ENCODE measurements at places on chromosomes 7 and 10.

GRCh38 chr7:37394158-37394557 lies 54.5 kb downstream of the ELMO1 start:
- no peak for DNase-seq

DNA sequence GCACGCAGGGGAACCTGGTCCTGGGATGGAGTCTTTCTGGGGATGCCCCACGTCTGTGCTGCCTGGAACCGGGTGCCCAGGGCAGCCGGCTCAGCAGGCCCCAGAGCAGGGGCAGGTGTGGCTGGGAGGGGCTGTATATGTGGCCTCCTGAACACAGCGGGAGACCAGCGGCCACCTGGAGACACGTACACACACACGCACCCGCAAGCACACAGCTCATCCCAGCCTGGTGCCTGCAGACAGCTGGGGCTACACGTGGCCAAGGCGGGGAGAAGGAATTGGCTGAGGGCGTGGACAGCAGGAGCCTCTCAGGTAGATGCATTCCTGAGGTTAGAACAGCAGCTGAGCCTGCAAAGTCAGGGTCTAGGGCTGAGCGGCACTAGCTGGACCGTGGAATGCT lies 14.0 kb downstream of the ADAM8 start:
- no peak for DNase-seq

GRCh38 chr7:94174956-94175355 lies 170.8 kb upstream of the BET1 start:
- no peak for DNase-seq

- DNase-seq: no peak
These were observed 250.9 kb downstream of the CHCHD3 start for GRCh38 chr7:132830941-132831340.

GRCh38 chr7:75850235-75850634 lies 28.6 kb upstream of the RHBDD2 start:
- no peak for DNase-seq

GRCh38 chr7:40972426-40972825 lies 730.5 kb downstream of the INHBA start:
- DNase-seq: no peak

GRCh38 chr10:132628966-132629900 lies 91.6 kb downstream of the INPP5A start:
- DNase-seq: no peak

DNA sequence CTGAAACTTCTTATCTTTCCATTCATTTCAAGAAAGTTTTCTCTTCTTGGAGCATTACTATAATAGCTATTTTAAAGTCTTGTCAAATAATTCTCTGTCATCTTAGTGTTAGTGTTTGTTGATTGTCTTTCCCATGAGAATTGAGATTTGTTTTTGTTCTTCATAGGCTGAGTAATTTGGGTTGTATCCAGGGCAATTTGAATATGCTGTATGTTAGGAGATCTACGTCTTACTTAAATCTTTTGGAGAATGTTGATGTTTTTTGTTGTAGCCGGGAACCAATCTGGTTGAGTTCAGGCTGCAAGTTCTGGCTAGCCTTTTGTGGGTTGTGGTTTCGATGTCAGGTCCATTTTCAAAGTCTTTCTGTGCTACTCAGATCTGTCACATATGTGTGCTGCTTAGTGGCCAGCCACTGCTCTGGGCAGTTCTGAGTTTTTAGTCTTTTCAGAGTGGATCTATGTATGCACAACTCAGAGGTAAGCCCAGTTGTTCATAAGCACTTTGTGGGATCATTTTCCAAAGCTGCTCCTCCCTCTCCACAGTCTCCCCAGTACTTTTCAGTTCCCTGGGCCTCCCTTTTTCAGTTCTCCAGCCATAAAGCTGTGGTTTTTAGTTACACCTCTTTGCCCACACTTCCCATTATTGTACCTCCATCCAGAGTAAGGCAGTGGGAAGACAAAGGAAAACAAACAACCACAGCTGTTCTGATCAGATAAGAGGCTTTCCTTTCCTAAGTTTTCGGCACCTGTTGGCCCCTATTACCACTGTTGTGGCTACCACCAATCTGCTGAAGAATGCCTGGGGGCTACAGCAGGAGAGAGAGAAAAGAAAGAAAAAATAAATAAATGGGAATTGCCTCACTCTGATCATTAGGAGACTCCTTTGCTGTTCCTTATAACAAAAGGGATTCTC lies 4.7 kb upstream of the CCNJ start:
- DNase-seq: no peak

DNA sequence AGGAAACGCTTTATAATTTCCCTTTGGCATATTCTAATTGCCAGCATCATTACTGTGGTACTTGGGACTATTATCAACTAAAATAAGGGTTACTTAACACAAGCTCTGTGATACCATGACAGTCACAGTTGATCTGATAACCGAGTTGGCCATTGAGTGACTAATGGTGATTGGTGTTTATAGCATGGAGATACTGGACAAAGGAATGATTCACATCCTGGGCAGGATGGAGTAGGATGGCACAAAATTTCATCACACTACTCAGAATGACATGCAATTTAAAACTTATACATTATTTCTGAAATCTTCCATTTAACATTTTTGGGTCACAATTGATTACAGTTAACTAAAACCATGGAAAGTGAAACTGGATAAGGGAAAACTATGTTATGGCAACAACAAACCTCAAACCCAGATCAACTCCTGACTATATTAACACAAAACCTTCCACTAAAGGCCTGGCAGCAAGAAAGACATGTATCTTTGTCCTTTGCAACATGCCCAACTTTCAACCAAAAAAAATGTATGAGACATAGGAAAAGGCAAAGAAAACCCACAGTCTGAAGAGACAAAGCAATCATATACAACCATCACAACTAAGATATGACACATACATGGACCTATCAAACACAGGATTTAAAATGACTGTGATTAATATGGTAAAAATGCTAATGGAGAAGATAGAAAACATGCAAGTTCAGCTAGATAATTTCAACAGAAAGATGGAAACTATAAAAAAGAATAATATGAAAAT lies 208.5 kb upstream of the NRP1 start:
- no peak for DNase-seq

DNA sequence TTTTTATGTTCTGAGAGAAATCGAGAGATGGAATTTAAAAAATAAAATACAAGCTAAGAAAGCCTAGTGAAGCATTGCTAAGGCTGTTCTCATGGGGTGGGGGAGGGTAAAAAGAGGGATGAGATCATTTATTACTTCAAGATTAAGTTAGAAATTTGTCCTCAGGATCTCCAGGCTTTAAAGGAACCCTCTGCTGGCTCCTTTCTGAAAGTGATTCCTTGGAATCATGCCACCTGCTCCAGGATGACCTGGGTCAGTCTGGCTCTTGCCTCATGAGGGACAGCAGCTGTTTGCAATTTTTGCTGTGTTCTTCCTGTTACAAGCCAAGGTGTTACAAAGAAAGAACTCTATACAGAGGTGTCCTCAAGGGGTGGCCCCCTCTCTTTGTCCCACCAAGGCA lies 69.8 kb downstream of the CDK1 start:
- no peak for DNase-seq

- DNase-seq: peak; percentile 43
These were observed 515 bp upstream of the SLC4A2 start for GRCh38 chr7:151058781-151059366.

DNA sequence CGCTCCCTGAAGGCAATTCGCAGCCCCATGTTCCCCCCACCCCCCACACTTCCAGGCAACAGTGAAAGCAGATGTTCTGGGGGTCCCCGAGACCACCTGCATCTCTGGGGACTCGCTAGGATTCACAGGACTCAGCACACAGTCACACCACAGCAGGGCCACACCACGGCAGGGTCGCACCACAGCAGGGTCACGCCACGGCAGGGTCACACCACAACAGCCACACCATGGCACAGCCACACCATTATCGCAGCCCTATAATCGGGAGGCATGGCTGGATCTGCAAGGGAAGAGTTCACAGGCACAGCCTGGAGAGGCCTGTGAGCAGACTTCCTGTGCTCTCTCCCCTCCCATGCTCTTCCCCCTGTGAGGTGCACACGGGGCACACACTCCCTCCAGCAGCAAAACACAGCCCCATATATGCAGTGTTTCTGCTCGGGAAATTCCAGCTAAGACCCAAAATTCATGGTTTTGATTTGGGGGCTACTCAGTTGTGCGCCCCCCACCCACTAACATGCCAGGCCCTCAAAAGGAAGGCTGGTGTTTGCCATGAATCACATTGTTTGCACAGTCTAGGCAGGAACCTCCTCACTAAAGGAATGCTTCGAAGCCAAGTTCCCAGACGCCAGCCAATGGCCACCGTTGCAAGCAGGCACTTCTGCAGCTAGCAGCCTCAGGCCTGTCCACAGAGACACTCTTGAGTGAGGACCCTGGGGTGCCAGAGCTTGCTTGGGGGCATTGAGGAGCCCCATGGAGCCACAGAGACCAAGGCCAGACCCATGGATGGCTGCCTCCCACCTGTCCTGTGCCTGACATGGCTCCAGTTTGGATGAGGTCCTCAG lies 7.0 kb upstream of the DPYSL4 start:
- no peak for DNase-seq

- DNase-seq: no peak
These were observed 6.3 kb upstream of the OPN1SW start for GRCh38 chr7:128781851-128782250.

DNA sequence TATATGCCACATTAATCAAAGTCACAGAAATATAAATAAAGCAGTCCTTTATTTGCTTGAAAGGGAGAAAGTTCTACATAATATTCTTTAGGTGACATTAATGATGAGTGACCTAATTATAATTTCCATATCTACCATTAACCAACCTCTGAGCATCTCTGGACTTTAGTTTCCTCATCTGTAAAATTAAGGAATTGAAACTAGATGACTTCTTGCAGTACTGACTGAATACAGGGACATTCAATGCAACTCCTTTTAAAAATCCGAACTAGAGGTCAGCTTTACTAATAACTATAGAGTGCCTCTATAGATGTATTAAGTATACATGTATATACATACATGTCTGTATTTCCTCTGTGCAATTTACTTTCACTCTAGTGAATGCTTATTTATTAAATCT lies 3.9 kb downstream of the FMC1 start:
- no peak for DNase-seq

GRCh38 chr10:1180836-1181235 lies 124.7 kb downstream of the WDR37 start:
- DNase-seq: peak; percentile 56

- no peak for DNase-seq
These were observed 50.9 kb downstream of the TPK1 start for GRCh38 chr7:144784943-144785342.

DNA sequence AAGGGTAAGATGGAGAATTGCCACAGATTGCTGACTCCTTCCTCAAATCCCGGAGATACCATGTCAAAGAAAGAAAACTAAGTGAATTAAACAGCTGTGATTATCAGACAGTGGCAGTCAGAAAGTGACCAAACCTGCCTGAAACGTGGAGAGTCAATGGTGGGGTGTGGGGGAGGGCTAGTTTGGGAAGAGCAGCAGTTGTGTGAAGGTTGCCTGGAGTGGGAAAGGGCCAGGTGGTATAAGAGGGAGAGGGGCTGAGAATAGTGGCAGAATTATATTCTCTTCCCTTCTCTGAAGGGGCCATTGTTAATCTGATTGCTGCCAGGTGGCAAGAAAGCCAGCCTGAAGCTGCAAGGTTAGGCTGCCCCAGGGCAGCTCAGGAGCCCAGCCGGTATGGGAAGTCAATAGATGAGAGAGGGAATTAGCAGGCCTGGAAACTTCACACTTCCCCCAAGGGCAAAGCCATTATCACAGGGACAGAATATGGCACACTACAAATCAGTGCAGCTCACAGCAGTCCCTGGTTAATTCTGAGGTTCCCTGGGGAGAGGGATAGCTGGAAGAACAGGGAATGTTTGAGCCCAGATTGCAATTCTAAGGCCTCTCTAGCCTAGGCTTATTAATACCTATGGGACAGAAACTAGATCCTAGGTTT lies 83.9 kb upstream of the ITGB1 start:
- no peak for DNase-seq

- DNase-seq: no peak
These were observed 11.1 kb downstream of the PKD1L1 start for GRCh38 chr7:47937065-47937687.

- no peak for DNase-seq
These were observed 26.6 kb upstream of the WNT8B start for GRCh38 chr10:100436255-100436654.

DNA sequence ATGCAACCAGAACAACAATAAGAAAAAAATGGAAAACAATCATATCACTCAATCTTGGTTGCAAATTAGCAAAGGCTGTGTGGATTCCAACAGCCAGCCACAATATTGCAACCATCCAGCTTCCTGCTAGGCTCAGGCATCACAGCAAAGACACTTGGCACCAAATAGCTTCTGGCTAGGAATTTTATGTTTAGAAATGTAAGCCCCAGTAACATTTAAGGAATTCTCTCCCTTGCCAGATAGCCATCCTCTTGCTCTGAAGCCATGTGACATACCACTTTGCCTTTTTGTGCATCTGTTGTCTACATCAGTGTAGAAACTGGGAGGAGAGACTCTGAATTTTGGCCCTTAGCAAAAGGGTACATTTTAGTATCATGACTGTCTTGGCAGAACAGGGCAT lies 22.2 kb downstream of the MKX start:
- no peak for DNase-seq

DNA sequence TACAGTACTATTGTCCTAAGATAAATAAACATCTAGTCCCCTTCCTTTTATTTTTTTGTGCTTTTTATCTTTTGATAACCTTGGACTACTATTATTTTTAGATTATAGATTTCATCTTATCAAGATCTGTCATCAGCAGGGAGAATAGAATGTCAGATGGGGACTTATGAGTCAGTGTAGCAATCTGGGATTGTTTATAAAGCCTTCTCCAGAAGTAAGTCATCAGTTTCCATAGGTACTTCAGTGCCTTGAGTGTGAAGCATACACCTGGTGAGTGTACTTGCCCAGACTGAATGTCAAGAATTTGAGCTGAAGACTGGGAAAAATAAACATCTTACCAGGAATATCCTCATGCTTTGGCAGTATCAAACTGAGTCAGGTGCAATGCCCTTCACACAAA lies 2.1 kb downstream of the CASD1 start:
- DNase-seq: no peak

GRCh38 chr7:111832174-111832573 lies 269.9 kb upstream of the IMMP2L start:
- peak; percentile 53 for DNase-seq

Data from Ammon's horn (tissue), 1 donor.